ENCODE measurements at places on chromosomes 2 and 18.
A peak's percentile ranks its signal among the peaks of the same experiment; 100 is the strongest.

DNA sequence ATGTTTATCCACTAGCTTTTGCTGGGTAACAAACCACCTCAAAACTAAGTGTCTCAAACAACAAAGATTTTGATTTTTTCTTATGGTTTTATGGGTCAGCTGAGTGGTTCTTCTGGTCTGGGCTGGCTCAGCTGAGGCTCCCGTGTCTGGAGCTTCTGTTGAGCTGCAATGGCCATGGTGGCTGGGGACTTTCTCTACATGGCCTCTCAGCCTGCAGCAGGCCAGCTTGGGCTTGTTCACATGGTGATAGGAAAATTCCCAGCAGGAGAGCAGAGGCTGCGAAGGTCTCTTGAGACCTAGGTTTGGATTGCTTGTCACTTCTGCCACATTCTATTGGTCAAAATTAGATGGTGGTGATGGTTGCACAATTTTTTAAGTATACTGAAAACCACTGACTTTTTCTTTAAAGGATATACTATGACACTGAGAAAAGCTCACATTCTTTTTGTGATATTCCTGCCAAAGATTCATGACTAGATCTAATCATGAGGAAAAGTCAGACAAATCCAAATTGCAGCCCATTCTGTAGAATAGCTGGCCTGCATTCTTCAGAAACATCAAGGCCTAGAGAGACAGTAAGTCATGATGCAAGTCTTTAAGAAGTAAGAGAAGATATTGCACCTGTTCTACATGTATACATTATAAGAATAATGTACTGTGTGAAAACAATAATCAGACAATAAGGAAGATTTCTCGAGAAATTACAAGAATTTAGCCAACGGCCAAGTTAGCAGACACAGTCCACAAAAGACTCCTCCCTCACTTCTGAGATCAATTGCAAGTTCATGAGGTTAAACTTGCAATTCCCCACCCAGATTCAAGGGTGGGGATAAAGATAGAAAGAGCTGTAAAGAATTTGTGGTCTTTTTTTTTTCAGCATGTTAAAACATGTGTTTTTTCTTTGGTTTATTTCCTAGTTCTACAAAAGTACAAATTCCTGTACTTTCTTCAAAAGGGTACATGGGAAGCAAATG lies 35.0 kb upstream of the IL1R2 start:
- no peak for DNase-seq

GRCh38 chr2:23699580-23699925 lies 227.4 kb downstream of the ATAD2B start:
- no peak for DNase-seq

DNA sequence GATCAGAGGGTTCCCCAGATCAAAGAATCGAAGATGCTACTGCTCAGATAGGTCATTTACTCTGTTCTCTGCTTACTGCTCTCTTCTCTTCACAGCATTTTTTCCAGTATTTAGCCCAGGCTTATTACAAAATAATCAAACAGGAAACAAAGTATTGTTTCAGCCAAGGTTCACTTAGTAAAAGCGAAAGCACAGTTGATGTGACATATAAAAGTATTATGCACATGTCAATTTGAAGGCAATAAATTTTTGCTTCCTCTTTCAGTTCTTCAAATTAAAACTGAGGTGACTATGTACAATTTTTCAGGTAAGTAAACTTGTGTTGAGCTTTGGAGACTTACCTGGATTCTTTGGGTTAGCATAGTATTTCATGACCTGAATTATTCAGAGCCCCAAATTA lies 262.8 kb upstream of the CHST9 start:
- DNase-seq = no peak

DNA sequence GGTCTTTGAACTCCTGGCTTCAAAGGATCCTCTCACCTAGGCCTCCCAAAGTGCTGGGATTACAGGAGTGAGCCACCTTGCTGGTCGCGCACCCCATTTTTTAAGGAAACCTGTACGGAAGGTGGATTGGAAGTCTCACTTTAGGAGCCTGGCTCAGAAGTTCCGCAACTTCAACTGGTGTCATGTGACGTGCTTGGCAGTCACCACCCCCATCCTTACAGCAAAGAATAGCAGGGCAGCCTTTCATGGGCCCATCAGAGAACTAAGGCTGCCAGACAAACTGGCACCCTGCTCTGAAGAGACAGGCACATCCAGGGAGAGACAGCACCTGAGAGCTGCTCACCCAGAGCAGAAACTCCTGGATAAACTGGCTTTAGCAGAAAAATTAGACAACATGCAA lies 3.3 kb upstream of the SLC66A2 start:
- DNase-seq = no peak

- DNase-seq = no peak
These were observed 115.8 kb upstream of the CWC22 start for GRCh38 chr2:180122874-180123273.

- DNase-seq = no peak
These were observed 475 bp downstream of the SLC4A1AP start for GRCh38 chr2:27664154-27664574.

DNA sequence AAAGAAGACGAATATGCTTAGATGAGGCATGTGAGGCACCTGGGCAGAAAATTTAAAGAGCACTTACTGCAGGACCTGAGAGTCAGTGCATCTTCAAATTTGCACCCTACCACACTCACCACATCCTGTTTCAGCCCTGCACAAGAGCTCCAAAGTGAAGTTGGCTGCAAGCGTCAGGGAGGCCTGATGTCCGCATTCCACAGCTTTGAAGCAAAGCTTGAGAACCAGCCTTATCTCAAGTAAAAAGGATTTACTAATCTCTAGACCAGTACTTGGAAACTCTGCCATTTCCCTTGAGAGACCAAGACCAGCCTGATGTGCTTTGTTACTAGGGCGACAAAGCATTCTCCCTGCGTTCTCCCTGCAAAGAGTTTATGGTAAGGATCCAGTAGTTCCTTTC lies 3.4 kb upstream of the ASNSD1 start:
- peak; percentile 63 for DNase-seq

- DNase-seq = no peak
These were observed 153.8 kb upstream of the HNRNPA3 start for GRCh38 chr2:177058747-177059146.

- no peak for DNase-seq
These were observed 59.2 kb upstream of the CSRNP3 start for GRCh38 chr2:165410276-165410675.

- DNase-seq = no peak
These were observed 9.3 kb upstream of the RNU4ATAC start for GRCh38 chr2:121521359-121521758.

DNA sequence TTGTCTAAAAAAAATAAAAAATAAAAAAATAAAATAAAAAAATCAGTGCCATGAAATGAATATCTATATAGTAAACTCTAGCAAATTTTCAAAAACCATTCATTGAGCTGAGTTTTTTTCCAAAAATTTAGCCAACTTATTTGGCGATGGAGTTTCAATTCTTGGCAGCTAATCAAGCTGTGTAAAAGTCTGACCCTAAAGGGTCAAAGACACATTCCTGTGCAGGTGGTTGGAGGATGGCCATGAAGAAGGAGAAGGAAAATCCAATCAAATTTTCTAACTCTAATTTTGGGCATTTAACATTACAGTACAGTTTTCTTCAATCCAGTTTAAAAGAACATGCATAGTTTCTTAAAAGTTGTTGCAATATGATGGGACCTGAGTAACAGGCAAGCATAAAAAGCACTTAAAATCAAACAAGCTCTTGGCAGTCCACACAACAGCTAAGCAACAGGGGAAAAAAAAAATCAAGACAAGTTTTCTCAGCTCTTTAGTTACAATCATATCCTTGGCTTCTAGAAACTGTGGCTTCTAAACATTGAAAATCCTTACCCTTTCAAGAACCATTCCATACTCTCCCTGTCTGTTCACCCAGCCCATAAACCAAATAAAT lies 54.5 kb downstream of the ACVR1 start:
- no peak for DNase-seq

GRCh38 chr2:181971032-181971431 lies 14.6 kb upstream of the PPP1R1C start:
- no peak for DNase-seq

GRCh38 chr2:109545828-109546713 lies 67.7 kb downstream of the SEPTIN10 start:
- DNase-seq = peak; percentile 48

- DNase-seq = peak; percentile 13
These were observed 7.8 kb upstream of the NPAS2 start for GRCh38 chr2:100812116-100812515.

DNA sequence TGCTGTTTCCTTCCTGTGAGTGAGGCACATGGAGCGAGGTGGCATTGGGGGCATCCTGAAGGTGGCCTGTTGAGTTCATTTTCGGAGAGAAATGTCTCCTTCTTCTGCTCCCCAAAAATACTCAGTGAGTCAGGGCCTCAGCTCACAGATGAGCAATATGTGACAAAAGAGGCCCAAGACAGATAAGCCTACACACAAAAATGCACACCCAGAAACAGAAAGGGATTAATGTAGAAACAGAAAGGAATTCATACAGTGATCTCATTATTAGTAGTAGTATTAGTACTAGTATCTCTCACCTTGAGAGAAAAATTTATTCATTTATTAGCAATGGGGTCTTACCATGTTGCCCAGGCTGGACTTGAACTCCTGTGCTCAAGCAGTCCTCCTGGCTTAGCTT lies 5.1 kb downstream of the GPR75 start:
- DNase-seq = no peak

All from CD4-positive, alpha-beta T cell treated with Interleukin-17A for 1 hour (primary cell).